ENCODE measurements at places on chromosomes 12 and 14.

- DNase-seq, result no peak
These were observed 13.8 kb downstream of the GPR132 start for GRCh38 chr14:105051182-105052109.

DNA sequence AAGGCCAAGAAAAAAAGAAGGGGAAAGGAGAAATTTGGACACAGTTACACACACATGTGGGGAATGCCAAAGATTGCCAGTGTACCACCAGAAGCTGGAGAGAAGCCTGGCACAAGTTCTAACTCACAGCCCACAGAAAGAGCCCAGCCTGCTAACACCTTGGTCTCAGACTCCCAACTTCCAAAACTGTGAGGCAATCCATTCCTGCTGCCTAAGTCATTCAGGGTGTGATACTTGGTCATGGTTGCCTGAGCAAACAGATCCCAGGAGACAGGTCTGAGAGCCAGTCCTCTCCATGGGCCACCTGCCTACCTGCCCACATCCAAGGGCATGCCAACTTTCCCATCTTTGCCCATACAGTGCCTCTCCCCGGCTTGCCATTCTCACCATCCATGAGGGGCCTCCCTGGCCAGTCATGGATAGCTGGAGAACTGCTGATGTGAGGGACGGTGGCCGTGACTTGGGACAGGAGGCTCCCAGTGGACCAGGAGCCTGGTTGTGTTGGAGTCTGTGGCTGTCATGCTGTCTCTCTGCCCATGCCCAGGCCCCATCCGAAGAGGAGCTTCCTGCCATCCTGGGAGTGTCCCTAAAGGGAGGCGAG lies 198.0 kb upstream of the RTL1 start:
- no peak for DNase-seq

- no peak for DNase-seq
These were observed 26.8 kb downstream of the AREL1 start for GRCh38 chr14:74685921-74686678.

DNA sequence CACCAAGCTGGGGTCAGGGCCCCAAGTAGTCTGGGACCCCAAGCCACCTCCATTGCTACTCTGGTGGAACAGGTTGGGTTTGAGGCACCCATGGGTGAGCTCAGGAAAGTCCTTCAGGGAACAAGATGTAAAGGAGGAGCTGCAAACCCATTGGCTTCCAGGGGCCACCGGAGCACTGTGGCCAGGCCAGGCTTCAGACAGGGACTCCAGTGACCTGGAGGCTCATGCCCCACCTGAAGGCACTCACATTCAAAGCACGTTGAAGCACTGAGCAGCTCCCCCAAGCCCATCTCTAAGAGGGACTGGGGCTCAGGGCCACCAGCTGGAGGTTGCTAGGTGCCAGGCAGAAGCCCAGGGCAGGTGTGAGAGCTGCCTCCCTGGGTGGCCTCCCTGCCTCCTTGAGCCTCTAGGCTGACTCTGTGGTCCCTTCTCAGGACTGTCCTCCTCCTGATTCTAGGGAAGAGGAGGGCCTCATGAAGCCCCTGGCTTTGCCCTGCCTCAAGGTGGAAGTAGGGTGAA lies 49.1 kb downstream of the FAM222A start:
- no peak for DNase-seq

DNA sequence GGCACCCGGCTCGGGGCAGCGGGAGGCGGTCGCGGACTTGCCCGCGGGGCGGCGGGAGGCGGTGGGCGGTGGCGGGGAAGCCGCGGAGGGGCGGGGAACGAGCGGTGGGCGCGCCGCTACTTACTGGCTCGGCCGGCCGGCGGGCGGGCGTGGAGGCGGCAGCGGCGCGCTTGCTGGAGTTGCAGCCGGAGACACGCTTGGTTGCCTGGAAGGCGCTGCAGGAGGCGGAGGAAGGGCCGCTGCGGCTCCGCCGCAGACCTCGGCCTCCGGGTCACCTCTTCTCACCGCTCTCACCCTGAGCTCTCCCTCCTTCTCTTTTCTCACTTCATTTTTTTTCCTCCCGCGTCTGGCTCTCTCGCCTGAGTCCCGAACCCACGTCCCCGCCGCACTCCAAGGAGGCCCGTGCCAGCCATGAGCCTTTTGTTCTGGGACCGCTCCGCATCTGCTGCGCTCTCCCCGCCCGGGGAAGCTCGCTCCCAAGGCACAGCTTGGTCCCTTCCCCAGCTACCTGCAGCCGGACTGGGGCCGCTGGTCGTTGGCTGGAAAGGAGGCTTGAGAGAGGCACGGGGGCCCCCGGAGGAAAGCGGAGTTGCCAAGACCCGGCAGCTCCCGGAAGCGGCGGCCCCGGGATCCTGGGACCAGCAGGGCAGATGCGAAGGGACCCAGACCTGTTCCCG lies 592 bp upstream of the KCNK10 start:
- DNase-seq, result no peak

Measured in activated CD4-positive, alpha-beta T cell treated with anti-CD3 and anti-CD28 coated beads for 24 hours (primary cell).